Activated gamma-delta T cell (primary cell): ENCODE measurements at places on chromosomes 3 and 15.

DNA sequence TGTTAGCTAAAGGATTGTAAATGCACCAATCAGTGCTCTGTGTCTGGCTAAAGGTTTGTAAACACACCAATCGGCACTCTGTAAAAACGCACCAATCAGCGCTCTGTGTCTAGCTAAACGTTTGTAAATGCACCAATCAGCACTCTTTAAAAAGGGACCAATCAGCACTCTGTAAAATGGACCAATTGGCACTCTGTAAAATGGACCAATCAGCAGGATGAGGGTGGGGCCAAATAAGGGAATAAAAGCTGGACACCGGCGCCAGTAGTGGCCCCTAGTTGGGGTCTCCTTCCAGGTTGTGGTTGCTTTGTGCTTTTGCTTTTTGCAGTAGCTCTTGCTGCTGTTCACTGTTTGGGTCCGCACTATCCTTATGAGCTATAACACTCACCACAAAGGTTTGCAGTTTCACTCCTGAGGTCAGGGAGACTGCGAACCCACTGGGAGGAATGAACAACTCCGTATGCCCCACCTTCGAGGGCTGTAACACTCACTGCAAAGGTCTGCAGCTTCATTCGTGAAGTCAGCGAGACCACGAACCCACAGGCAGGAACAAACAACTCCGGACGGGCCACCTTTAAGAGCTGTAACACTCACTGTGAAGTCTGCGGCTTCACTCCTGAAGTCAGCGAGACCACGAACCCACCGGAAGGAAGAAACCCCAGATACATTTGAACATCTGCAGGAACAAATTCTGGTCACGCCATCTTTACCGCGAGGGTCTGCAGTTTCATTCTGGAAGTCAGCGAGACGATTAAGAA lies 1.1 kb upstream of the SUCLG2 start:
- DNase-seq: no peak

DNA sequence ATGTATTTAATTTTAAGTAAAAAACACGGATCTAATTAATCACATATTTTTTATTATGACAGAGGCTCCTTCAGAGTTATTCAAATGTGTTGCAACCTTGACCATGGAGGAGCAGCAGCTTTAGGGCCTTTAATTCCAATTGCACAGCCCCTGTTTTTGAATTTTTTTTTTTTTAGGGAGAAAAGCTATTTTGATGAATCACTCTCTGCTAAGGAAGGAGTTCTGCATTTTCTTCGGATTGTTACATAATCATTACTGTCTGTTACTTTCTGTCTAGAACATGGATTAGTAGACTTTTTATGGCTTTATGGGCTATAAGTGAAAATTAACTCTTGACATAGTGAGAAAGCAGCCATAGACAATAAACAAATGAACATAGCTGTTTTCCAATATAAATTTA lies 90.8 kb downstream of the MCTP2 start:
- no peak for DNase-seq

DNA sequence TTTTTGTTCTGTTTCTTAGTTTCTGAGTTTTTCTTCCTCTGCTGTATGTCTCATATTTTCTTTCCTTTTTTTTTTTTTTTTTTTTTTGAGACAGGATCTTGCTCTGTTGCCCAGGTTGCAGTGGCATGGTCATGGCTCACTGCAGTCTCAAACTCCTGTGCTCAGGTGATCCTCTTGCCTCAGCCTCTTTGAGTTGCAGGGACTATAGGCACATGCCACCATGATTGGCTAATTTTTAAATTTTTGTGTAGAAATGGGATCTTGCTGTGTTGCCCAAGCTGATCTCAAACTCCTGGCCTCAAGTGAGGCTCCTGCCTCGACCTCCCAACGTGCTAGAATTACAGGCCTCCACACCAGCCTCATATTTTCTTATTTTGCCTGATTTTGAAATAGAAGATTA lies 51.9 kb downstream of the CTDSPL2 start:
- DNase-seq: no peak

GRCh38 chr3:162395496-162395895 lies 898.9 kb downstream of the OTOL1 start:
- no peak for DNase-seq

GRCh38 chr3:53941950-53942349 lies 50.3 kb upstream of the SELENOK start:
- no peak for DNase-seq
